ENCODE measurements at places on chromosomes 3 and 15.

- DNase-seq, result no peak
Observed at GRCh38 chr3:11373235-11373634, 101.0 kb downstream of the ATG7 start.

DNA sequence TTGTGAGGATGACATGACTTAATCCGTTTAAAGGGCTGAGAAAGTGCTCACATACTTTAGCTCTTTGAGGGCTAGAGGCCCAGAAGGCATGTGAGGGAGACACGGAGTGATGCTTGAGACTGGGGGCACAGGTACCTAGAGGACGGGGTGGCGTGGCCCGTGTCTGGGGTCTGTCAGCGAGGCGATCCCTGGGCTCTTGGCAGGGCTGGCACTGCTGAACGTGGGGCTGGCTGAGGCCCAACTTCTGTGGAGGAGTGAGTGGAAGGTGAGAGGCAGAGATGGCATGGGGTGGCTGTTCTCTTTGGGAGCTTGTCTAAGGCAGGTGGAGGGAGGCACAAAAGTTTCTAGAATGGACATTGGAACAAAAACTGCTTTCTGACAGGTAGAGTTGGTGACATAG, 9.5 kb downstream of the SEMA4B start:
- no peak for DNase-seq

DNA sequence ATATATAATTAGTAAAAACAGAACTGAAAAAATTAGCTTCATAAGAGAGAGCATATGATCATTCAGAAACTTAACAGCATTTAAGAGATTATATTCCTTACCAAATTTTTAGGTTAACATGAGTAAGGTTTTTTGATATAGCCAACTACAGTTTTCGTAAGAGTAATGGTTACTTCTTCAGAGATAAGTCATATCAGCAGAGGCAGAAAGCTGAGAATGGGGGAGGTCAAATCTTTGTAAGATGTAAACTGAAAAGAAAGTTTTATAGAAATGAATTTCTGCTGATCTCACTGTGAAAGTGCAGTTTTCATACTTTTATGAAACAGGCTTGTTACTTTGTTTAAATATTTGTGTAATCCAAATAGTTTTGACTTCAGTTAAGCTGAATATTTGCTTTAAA, 193.3 kb downstream of the ZBTB20 start:
- no peak for DNase-seq

GRCh38 chr3:3800685-3801493, 1.7 kb downstream of the LRRN1 start:
- DNase-seq, result no peak
